Activated T-cell treated with anti-CD3 and anti-CD28 coated beads for 24 hours (primary cell): ENCODE measurements at places on chromosomes 3 and 15.

- no peak for DNase-seq
Observed at GRCh38 chr3:18900994-18901393, 247.3 kb upstream of the KCNH8 start.

GRCh38 chr3:83953417-83954089 lies 1005.2 kb upstream of the CADM2 start:
- no peak for DNase-seq

DNA sequence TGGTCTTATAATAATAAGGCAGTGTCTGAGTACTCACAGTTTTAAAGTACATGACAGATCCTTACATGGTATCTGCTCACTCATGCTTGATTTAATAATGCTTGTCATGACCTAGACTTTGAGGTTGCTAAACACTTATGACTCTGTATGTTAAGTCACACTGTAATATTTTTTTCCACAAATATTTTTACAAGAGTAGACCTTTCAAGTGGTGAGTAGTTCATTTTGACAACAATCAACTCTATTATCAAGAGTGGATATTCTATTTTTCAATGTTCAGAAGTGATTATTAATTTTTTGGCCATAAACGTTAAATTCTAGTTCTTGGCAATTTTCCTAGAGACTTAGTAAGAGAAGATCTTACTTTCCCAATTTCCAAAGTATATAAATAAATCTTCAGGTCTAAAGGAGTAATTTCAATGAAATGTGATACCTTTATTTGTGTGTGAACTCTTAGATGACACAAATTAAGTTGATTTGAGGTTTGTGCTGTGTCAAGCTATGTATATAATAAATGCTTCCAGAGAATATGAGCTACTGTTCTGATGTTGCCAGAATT lies 104.5 kb downstream of the NLGN1 start:
- no peak for DNase-seq

DNA sequence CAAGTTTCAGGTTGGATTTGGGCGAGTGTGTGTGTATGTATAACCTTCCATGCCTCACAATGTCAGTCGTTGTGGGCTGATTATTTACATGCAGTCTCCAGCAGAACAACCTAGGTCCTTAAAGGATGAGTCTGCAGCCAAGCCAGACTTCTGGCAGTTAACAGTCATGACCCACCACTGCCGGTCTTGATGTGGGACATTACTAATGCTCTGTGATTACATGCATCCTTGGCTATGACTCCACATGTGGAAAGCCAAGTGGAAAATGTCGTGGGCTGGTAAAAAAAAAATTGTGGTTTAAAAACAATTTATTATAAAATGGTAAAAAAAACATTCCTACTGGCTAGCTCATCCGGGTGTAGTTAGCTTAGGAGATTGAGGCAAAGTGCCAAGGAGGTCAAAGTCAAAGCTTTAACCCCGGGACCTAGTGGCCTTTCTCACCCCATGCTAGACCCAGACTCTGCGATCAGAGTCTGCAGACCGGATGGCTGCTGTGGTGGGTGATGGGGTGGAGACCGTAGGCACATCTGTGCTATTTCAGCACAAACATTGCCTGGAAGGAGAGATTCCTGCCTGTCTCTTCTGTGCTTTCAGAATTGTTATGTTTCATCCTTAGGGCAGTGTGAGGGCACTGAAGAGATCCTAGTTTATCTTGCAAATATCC lies 6.8 kb downstream of the RARRES1 start:
- no peak for DNase-seq

- DNase-seq = no peak
Observed at GRCh38 chr15:52171807-52172206, 19.4 kb downstream of the GNB5 start.

DNA sequence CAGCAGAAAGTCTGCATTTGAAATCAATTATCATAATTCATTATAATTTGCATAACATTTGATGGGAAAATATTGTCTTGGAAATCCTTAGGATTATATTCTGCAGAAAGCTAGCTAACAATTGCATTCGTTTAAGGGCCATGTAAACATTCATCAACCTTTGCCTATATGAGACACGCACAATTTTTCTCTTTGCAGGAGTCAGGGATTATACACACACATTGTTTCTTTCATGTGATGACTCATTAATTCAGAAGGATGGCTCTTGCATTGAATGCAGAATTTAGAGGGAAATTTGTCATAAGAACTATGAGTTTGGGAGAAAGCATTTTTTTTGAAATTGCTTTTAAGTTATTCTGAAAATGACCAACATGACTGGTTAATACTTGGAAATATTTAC lies 844.7 kb downstream of the DIPK2A start:
- DNase-seq = no peak

GRCh38 chr3:126002189-126002588 lies 33.2 kb downstream of the ROPN1B start:
- no peak for DNase-seq

- DNase-seq = no peak
Observed at GRCh38 chr3:124722589-124722988, 7.7 kb upstream of the UMPS start.

GRCh38 chr3:10228248-10228950 lies 19.9 kb upstream of the TATDN2 start:
- peak; percentile 53 for DNase-seq

GRCh38 chr15:64911311-64912186 lies at the start of gene ANKDD1A:
Gene ANKDD1A (plus strand): TSS chr15:64911902. CDS start chr15:64911931, 29 bp downstream.
- DNase-seq = no peak

DNA sequence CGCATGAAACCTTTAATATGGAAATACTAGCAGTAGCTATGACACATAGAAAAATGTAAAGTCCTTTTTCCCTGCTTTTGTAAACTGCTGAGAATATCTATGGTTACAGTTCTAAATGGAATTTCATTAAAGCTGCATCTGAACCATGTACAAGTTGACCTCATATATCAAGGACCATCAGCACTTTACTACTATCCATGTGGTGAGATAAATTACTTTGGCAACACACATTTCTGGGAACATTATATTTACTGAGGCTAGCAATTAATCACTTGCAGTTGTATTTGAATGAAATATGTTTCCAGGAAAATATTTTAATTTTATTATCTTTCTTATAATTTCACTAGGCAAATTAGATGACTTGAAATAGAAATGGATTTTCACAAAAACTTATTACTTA lies 545.5 kb downstream of the NAALADL2 start:
- no peak for DNase-seq

- no peak for DNase-seq
Observed at GRCh38 chr15:90585863-90586262, 56.1 kb downstream of the CRTC3 start.

GRCh38 chr3:159751752-159752151 lies 236.9 kb upstream of the IL12A start:
- no peak for DNase-seq

DNA sequence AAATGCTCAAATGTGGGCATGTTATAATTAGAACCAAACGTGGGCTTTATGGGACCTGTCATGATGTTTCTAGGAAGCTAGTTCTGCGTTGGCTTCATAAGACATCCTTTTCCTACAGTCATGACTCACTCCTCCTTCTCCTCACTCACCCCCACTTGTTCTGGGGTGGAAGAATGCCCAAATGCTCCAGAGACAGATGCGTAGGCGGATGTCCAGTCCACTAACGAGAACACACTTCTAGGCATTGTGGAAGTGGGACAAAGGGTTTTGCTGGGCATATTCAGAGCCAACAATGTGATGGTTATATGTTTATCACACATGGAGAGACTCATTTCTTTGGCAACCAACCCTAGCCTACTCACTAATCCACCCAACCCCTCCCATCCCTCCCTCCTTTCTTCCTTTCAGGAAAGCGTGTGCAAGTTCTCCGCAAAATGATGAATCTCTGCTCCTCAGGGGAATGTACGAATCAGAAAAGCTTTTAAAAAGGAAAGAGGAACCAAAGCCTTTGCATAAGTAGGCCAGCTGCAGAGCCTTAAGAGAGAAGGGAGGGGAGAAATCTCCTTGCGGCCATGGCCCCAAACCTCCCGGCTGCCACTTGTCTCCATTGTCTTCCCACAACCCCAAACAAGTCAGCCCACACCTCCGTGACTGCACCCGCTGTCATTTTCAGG lies 123.0 kb upstream of the SPRED1 start:
- no peak for DNase-seq

DNA sequence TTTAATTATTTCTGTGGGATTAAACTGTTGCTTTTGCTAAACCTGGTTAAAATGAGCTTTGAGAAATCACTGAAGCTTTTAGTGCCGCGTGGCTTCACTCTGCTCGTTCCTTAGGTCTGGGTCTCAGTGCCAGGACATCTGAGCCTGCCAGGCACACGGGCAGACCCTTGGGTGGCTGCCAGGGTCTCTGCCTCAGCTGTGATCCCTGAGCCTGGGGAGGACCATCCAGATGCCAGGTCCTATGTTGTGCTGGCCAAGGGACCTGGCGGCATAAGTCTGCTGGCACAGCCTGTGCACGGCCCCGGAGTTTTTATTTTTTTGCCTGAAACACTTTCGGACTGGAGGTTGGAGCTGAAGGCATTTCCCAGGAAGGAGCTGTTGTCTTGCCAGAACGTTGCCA lies 328.1 kb downstream of the LRTM1 start:
- DNase-seq = no peak

DNA sequence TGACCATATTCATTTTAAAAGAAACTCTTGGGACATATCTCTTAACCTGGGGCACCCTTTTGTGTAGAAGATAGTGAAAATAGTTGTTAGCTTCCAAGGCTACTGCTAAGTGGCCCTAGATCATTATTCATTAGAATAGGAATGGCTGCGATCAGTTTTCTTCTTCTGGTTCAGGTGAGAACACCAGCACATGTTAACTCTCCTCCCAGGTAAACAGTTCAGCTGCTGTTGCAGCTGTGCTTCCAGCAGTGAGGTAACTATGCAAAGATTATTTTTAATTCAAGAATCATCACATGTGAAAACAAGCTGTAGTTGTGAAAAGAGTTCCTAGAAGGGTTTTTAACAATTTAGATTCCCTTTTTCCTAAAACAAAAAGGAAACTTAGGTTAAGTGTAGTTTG lies 43.3 kb downstream of the ZPLD1 start:
- no peak for DNase-seq

DNA sequence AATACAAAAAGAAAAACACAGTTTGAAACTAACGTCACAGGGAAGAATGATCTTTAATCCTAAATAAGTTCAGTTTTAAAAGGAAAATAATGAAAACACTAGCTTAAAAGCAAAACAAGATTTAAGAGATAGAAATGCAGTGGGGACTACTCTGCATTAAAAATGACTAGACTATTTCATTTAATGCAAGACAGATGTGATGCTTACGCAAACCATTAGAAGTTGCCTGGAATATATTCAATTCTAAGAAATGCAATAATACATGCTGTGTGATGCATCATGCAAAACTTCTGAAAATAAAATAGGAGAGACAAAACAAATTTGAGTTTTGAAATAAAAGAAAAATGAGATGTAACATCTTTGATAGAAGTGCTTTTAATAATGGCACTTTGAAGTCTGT lies 97.6 kb upstream of the STRIT1 start:
- DNase-seq = no peak

DNA sequence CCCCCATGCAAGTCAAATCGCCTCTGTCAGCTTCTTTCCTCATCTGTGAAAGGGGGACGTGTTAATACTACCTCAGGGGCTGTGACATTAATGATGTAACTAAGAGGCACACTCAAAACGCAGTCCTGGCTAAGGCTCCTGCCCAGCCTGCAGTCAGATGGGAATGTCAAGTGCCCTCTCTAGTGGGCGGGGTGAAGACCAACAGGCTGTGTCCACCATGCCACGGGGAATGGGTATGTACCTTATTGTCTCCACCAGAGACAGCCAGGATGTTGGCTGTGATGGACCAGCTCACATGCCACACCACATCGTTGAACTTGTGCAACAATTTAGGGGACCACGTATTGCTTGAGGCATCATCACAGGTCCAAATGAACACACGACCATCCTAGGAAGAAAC lies 11.0 kb upstream of the GHRL start:
- no peak for DNase-seq

DNA sequence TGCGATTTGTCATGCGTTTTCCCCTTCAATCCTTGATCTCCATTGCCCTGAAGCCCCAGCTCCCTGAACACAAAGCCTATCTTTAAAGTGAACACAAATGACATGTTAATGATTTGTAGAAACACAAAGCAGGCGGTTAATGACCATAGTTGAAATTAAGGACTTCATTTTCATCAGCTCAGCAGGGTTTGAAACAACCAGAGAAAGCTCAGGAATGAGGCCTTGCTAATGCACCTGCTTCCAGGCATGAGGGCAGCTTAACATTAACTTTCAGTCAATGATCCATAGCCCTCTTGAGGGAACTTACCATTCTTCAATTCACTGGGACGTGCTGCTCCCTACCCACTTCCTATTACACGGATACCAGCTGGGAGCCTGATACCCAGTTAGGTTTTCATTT lies 427.2 kb upstream of the CBLB start:
- no peak for DNase-seq

GRCh38 chr3:172524611-172525010 lies 1.4 kb upstream of the TNFSF10 start:
- DNase-seq = no peak

DNA sequence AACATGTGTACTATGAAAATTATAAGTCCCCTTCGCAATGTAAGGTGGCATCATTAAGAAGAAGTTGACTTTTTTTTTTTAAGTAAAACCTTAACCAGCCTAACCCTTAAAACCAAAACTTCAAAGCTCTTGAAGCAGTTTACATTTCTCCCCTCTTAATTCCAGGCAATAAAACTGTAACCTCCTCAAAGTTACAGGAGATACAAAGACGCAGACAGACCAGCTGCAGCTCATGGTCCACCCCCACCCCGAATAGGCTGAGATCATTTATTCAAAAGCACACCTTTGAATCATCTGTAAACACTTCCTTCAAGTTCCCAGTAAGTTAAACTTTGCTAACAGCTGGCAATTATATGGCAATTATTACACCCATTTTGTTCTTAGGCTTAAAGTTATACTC lies 414.5 kb downstream of the ERC2 start:
- DNase-seq = no peak

GRCh38 chr3:177487635-177488186 lies 290.4 kb upstream of the TBL1XR1 start:
- no peak for DNase-seq

DNA sequence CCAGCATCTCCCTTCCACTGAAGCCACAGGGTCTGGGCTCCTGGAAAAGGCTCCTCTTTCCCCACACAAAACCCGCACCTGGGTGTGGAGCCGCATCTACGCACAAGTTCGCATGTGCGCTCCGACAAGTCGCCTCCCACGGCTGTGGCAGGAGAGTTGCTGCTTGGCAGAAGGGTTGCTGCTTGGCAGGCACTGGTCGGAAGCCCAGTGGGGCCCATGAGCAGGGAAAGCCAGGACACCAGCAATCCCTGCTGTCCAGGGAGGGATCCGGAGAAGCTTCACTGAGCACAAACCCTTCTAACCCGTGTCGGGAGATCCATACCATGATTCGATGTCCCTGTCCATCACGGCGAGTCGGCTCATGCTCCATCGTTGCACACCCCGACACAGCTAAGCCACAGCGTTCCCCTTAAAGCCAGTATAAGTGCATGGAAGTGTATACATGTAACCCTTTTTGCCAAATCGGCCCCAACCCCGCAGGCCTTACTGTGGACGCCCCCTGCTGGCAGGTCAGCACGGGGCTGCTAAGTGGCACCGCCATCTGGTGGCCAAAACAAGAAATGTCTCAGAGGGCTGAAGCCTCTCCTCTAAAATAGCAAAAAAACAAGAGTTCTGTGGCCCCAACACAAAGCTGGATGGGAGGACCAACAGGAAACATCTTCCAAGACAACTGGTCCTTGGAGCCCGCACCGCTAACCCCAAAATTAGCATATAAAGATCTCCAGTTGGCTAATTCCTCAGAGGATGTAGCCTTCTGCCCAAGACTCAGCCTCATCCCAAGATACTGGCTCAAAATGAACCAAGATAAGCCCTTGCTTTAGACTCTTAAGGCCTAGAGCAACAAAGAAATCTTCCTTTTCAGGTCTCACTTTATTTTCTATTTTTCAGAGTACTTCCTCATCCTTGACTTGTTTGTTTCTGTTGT lies 8.3 kb downstream of the ANKRD63 start:
- peak; percentile 85 for DNase-seq
